ENCODE measurements at places on chromosomes 13 and 19.

GRCh38 chr19:39497996-39498797 lies 550 bp upstream of the DLL3 start:
- DNase-seq: no peak

DNA sequence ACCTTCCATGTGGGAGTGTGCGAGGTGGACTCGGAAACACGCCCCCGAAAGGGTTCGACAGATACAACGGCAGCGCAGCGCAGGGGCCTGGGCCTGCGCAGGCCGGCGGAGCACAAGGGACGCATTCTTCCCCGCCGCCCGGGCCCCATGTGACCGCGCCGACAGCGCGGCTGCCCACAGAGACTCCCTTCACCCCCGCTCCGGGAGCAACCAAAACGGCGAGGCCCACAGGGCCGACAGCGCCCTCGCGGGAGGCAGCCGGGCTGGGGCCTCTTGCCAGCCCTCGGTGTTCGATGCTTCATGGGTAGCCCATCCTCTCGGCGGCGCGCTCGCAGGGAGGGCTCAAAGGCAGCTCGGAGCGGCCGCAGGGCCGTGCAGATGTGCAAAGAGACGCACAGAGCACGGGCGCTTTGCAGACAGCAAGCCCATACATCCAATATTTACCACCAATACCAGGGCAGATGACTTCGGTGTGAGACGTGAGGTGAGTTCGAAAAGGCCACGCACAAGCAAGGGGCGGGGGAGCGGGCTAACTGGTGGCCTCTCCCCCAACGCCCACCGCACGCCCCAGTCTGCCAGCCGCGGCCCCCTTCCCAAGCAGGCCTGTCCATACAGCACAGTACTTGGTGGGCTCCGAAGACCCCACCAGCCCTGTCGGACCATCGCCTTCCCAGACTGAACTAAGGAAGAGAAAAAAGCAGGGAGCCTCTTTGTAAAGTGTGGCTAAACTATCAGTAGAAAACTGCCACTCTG lies 89.9 kb downstream of the CRYL1 start:
- no peak for DNase-seq

- DNase-seq: no peak
Measured at GRCh38 chr13:98778749-98779148, 26.3 kb upstream of the SLC15A1 start.

- DNase-seq: no peak
Measured at GRCh38 chr13:110350509-110350908, 43.4 kb downstream of the COL4A2 start.

GRCh38 chr19:13150931-13151604 lies 857 bp downstream of the IER2 start:
- no peak for DNase-seq

GRCh38 chr19:11578258-11579142 lies 1.1 kb upstream of the ACP5 start:
- DNase-seq: no peak

DNA sequence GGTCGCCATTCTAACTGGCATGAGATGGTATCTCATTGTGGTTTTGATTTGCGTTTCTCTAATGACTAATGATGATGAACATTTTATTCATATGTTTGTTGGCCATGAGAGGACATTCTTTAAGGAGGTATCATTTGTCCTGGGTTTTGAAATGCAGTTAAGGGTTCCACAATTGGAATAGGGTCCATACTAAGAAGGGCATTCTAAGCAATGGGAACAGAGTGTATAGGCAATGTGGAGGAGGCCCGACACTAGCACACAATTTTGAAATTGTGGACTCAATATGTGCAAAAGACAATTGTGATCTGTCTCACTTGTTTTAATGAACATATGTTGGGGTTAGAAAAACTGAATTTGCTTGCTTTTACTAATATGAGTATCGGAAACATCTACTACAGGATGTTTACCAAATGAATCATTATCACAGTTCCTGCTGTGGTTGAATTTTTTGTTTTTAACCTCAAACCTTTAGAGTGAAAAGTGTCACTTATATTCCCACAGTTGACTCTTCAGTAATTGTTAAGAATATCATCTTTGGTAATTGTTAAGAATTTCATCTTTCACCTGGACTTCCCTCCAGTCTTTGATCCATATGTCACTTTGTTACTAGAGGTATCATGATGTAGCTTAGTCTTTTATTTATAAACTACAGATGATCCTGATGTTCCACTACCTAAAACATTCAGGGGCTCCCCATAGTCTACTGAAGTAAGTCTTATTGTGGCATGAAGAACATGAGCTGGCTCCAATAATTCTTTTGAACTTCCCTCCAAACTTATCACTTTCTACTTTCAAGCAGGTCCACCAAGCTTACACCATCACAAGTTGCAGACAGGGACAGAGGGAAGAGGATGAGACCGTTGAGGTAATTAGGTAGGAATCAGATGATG lies 109.7 kb upstream of the KLF12 start:
- no peak for DNase-seq

- DNase-seq: no peak
Measured at GRCh38 chr13:28097503-28097902, 2.9 kb downstream of the FLT3 start.

GRCh38 chr13:21287331-21287907 lies 111.0 kb downstream of the MRPL57 start:
- DNase-seq: no peak

DNA sequence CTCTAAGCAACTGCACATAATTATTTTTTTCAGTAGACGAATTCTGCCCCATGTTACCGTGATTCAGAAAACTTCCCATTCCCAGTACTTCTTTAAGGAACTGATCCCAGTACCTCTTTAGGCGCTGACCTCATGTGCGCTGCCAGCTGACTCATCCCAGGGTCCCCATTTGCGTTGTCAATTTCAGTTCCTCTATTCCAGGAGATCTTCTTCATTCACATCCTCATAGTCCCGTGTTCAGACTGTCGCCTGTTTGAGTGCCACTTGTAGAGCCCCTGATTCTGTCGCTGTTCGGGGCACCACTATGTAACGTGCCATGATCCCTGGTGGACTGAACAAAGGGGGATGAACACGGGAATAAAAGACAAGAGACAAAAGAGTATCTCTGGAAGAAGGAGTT lies 16.4 kb downstream of the FPR3 start:
- DNase-seq: no peak

DNA sequence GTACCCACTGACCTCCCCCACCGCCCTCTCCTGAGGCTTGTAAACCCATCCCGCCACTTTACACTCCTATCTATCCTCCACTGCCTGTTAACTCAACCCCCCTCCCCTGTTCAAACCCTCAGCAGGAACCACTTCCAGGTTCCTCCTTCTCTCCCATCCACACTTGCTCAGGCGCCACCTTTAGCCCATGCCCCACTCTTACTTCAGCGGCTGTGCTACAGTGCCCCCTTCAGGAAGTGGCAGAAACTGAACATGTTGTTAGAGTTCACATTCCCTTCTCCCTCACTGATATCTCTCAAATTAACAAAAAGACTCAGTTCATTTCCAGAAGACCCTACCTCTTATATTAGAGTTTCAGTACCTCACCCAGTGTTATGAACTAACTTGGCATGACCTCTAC lies 49.4 kb downstream of the ZNF91 start:
- no peak for DNase-seq

- no peak for DNase-seq
Measured at GRCh38 chr13:76745261-76746200, 140.7 kb downstream of the KCTD12 start.

DNA sequence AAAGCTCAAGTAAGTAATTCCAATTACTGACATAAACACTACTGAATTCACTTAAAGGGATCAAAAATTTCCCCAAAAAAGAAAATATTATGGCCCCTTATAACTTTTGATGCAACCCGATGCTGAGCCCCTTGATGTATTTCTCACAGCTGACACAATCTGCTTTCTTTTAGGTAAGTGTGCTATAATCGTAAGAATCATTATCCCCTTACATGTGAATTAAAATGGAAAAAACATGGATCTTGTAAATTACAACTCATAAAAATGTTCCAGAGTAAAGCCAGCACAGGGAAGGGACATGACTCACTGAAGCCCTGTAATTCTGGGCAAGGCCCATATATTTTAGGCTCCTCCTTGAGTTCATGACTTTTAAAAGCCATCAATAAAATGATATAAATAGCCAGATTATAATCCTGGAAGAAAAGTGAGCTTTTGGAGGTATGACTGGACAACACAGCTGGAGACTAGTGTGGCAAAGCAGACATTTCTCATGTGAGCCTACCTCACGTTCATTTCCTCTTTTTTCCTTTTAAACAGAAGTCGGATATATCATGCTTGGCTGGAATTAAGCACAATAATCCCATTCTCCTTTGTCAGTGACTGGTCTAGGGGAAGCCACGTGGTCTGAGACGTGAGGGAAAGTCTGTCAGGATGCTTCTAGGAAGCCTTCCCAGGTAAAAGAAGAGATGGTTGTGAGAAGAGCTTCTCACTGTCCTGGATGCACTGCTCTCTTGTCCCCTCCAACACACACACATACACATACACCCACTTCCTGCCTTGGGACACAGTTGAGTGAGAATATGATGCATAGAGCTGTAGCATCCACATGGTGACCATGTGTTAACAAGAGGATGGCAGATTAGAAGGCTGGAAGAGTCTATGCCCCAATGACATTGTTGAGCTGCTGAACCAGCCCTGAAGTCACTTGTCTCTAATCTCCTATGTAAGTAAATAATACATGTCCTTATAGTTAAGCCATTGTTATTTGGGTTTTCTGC lies 165.4 kb downstream of the RGCC start:
- DNase-seq: no peak

GRCh38 chr13:71242201-71242600 lies 624.8 kb downstream of the DACH1 start:
- no peak for DNase-seq

DNA sequence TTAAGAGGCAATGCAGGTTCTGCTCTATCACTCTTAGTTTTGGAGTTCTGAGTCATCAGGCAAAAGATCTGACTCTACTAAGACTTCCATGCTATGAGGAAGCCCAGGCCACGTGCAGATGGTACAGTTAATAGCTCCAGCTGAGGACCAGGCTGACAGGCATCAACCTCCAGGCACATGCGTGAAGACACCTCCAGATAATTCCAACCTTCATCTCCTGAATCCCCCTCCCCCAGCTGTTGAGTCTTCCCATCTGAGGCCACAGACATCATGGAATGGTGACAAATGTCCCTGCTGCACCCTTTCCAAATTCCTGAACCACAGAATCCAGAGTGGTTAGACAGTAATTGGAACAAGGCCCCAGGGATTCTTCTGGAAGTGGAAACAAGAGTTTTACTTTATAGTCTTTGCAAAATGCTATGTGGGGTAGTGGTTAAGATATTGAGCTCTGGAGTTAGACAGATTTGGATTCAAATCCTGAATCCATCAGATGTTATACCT lies 183.8 kb downstream of the KLF5 start:
- no peak for DNase-seq

- no peak for DNase-seq
Measured at GRCh38 chr13:51772105-51772455, 31.9 kb downstream of the DHRS12 start.

DNA sequence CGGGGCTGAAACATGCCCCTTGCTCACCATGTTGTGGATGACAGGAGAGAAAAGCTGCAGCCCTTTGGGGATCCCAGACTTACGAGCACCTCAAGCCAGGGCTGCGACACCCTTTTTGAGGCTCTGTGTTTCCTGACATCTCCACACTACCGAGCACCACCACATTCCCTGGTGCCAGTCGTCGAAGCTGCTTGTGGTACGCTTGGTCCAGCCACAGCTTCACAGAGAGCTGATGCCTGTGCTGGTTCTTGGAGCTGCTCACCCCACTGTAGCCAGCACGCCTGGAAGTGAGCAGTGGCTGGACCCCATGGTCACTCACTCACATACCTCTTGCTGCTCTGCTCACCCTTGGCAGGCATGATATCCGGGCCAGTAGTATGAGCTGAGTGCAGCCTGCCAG lies 367.5 kb downstream of the SLITRK6 start:
- no peak for DNase-seq

- DNase-seq: no peak
Measured at GRCh38 chr19:35851213-35852028, 883 bp downstream of the NPHS1 start.

DNA sequence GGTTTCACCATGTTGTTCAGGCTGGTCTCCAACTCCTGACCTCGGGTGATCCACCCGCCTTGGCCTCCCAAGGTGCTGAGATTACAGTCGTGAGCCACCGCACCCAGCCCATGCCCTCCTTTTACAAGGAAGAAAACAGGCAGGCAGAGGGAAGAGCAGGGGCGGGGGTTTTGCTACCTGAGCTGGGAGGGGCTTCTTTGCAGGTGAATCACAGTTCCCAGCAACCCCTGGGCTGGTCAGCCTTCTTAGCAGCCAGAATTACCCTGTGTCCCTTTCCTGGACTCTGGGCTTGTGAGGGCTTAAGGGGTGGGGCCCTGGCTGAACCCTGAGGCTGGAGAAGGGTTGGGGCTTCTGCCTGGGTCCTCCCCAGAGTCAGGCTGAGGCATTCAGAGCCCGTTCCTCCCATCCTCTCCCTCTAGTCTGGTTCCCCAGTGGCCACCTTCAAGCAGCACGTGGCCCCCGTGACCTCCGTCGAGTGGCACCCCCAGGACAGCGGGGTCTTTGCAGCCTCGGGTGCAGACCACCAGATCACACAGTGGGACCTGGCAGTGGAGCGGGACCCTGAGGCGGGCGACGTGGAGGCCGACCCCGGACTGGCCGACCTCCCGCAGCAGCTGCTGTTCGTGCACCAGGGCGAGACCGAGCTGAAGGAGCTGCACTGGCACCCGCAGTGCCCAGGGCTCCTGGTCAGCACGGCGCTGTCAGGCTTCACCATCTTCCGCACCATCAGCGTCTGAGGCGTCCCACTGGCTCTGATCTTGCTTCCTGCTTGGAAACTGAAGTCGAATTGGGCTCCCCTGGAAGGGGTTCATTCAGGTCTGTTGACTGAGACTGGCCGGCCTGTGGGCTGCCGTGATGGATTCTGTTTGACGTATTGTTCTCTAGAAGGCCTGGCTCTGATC lies 2.8 kb upstream of the KCNJ14 start:
- DNase-seq: no peak

- DNase-seq: no peak
Measured at GRCh38 chr13:112710855-112711527, 21.2 kb downstream of the ATP11A start.

DNA sequence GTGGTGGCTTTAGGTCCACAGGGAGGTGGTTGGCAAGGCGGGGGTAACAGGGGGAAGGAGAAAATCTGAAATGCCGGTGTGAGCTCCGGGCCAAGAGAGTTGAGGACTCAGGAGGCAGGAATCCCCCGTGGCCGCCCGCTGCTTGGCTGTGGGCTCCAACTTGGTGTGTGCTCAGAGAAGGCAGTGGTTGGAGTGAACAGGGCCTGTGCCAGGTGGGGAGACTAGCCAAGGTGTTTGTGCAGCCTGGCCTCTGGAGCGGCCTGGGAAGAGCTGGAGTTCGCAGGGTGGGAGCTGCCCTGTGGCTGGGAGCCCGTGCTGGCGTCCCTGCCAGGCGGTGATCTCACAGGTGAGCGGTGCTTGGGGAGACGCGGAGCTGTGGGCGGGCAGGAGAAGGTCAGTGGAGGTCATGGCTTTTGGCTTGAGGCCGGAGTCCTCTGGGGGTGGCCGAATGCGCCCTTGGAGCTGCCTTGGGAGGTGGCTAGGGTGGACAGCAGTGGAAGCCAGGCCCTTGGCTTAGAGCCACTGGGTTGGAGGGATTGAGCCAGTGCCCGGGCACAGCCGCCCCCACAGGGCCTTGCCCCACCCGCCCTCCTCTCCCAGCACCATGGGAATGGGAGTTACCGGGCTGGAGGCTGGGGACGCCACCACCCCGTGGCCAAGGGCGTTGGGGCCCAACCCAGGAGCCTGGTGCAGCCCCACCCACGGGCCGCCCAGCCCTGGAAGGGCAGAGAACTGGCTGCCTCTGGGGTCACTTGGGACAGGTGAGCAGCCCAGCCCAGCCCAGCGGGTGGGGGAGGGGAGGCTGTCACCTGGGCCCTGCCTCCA lies 7.1 kb upstream of the CIRBP start:
- DNase-seq: no peak

- DNase-seq: no peak
Measured at GRCh38 chr13:66139701-66140100, 1090.4 kb downstream of the PCDH9 start.
